ENCODE measurements at places on chromosomes 1 and 21.

GRCh38 chr1:27009601-27010197, 3.0 kb downstream of the TENT5B start:
- no peak for DNase-seq

DNA sequence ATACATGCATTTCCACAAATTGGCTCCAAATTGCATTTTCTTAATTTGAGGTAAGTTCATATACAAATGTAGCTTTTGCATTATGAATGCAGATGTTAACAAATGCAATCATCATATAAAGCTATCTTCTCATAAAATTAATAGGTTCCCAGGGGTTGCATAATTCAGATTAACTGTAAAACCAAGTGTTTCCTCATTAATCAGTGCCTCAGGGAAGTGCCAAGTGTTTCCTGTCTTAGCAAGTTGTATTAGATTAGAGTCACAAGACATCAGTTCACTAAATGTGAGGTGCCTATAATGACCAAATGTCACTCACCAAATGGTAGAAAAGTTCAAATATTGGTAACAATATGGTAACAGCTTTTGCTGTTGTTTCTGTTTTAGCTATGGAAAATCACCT, 140.8 kb downstream of the PTGER3 start:
- no peak for DNase-seq

DNA sequence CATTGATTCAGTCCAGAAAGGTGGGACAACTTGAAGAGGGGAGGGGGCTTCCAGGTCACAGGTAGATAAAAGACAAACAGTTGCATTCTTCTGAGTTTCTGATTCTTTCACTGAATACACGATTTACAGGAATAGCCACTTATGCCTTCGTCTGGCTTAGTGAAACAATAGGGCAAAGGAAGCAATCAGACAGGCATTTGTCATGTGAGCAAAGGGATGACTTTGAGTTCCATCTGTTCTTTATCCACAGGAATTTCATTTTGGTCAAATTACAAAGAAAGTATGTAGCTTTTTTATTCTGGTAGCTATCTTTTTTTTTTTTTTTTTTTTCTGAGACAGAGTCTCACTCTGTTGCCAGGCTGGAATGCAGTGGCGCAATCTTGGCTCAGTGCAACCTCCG, 202.5 kb downstream of the TTLL7 start:
- DNase-seq: no peak

GRCh38 chr1:236850077-236850979, 55.2 kb downstream of the MTR start:
- DNase-seq: no peak
